CD4-positive, CD25-positive, alpha-beta regulatory T cell (primary cell): ENCODE measurements at places on chromosomes 2 and 18. TPM values are rescaled to one million over a fixed set of nuclear protein-coding genes. Genes with fewer than 3 reads are reported as not detected.

The TNFRSF11A gene
- total RNA-seq, result 2.2 TPM

- H3K4me1 ChIP-seq, result no peaks in the 10 kb centered on the region
- H3K27ac ChIP-seq, result no peak overlapping the region
- H3K36me3 ChIP-seq, result no peaks in the 10 kb centered on the region
- no peaks in the 10 kb centered on the region for H3K27me3 ChIP-seq
These were observed 65.1 kb upstream of the COL3A1 start for GRCh38 chr2:188909036-188909435.

DNA sequence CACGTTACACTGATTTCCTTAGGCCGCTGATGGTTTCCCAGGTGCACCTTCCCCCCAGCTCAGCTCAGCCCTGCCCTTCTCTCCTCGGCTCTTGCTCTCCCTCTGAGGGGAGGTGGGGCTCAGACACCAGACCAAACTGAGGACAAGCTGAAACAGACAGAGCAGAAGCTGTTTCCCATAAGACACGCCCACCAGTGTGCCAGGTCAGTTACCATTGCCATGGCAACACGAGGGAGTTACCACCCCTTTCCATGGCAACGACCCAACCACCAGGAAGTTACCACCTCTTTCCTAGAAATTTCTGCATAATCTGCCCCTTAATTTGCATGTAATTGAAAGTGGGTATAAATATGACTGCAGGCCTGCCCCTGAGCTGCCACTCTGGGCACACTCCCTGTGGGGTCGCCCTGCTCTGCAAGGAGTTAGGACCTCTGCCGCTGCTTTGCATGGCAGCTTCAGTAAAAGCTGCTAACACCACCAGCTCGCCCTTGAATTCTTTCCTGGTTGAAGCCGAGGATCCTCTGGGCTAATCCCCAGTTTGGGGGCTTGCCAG, 120.9 kb upstream of the SMIM21 start:
- no peaks in the 10 kb centered on the region for H3K36me3 ChIP-seq
- H3K4me3 ChIP-seq, result no peak overlapping the region
- DNase-seq, result peak; percentile 27
- no peaks in the 10 kb centered on the region for H3K27me3 ChIP-seq
- no peak overlapping the region for H3K27ac ChIP-seq

DNA sequence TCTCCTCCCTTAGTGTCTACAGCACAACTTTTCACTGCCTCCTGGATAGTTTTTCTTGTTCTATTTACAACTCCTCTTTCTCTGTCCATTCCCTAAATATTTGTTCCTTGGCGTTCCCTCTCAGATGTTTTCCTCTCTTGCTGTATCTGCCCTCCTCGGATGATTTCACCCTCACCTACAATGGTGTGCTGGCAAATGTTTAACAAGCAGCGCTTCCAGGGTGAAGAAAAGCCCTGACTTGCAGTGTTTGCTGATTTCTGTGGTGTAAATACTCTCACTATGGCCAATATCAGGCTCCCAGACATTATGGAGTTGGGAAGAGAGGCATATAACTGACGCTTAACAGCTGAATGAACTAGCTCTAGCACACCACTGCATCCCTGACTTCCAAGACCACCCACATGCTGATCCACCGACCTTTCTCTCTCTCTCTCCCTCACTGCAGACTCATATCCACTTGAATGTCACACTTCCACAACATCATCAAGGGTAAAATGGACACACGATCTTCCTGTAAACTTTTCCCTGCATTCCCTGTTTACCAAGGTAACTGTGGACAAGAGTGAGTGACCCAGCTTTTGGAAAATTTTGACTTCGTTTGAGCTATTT, 31.5 kb upstream of the SPTBN1 start:
- H3K27ac ChIP-seq, result no peak overlapping the region
- H3K4me3 ChIP-seq, result no peak overlapping the region
- peaks cover 9% of the 10 kb centered on the region for H3K27me3 ChIP-seq
- H3K4me1 ChIP-seq, result no peaks in the 10 kb centered on the region
- DNase-seq, result no peak
- H3K36me3 ChIP-seq, result no peaks in the 10 kb centered on the region

- H3K4me1 ChIP-seq, result no peaks in the 10 kb centered on the region
- DNase-seq, result no peak
- H3K27ac ChIP-seq, result no peak overlapping the region
- no peaks in the 10 kb centered on the region for H3K36me3 ChIP-seq
These were observed 1286.2 kb downstream of the SUCLG1 start for GRCh38 chr2:83172841-83173240.
